ENCODE measurements at places on chromosomes 5 and 9. TPM values are rescaled to one million over a fixed set of nuclear protein-coding genes. Genes with fewer than 3 reads are reported as not detected.
A peak's percentile ranks its signal among the peaks of the same experiment; 100 is the strongest.

DNA sequence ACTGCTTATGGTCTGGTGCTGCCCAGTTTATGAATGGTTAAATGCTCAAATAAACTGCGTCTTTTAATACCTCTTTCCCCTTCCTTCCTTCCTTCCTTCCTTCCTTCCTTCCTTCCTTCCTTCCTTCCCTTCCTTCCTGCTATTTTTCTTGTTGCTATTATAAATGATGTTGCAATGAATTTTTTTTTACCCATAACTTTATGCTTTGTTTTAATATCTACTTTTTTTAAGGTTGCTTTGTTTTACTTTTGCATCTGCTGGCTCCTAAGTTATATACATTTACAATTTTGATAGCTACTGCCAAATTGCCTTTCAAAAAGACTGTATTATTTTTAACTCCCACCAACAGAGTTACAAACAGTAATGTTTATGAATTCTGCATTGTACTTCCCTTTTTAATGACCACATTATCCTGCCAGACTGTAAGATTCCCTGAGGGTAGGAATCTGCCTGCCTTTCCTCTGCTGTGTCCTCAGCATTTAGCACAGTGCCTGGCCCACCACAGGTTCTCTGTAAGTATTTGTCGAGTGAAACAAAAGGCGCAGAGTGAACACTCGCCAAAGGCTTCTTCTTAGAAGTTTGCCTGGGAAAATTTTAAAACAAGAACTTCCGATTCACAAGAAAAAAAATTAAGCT, 36.9 kb downstream of the KIF4B start:
- no peaks in the 10 kb centered on the region for H3K4me1 ChIP-seq
- H3K36me3 ChIP-seq = no peaks in the 10 kb centered on the region
- no peak overlapping the region for H3K4me3 ChIP-seq
- no peak for DNase-seq

- H3K4me1 ChIP-seq = peaks cover 65% of the 10 kb centered on the region
- H3K27ac ChIP-seq = peak overlapping the region; percentile 95
- H3K27me3 ChIP-seq = no peaks in the 10 kb centered on the region
- H3K36me3 ChIP-seq = no peaks in the 10 kb centered on the region
- H3K4me3 ChIP-seq = no peak overlapping the region
These were observed 57.6 kb downstream of the TMOD1 start for GRCh38 chr9:97559111-97559514.

- DNase-seq = no peak
- no peaks in the 10 kb centered on the region for H3K36me3 ChIP-seq
- H3K27ac ChIP-seq = no peak overlapping the region
- H3K4me3 ChIP-seq = no peak overlapping the region
- H3K27me3 ChIP-seq = no peaks in the 10 kb centered on the region
These were observed 170.8 kb upstream of the MSX2 start for GRCh38 chr5:174553556-174553955.

DNA sequence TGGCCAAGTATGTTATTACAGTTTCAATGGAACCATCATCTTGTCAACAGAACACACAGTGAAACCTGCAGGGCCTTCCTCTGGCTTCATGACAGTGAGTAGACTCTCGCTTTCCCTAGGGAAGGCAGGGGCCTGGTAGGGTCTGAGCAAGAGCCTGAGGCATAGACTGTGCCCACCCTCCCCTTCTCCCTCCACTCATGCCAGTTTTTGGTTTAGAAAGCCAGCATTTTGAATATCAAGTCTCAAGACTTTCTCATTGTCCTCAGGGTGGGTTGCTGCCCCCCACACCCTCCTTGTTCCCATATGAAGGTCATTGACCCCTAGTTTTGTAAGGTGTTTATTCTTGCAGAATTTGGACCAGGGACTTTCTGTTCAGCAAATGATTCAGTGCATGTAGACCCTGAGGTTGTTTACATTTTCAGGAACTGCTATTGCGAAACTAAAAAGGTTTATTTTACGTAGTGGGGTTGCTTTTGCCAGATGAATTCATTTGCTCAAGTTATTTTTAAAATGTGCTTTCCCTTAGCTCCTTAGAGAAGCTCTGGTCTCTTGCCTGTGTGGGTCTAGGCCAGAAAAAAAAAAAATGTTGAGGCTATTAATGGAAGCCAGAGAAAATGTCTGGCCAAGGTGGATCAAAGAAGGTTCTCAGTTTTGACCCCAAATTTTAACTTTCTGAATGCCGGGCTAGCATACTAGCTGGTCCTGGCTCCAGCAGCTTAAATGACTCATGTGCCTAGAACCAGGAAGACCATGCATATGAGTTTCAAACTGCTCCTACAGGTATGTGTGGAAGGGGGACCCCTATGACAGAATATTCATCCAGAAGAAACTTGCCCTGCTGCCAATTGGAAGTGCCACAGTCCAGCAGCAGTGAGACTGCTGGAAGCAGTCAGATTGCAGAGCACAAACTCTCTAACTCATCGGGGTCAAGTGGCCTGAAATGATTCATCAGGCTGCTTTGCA, 10.1 kb upstream of the MOB3B start:
- H3K4me3 ChIP-seq = no peak overlapping the region
- H3K27me3 ChIP-seq = no peaks in the 10 kb centered on the region
- H3K4me1 ChIP-seq = peaks cover 37% of the 10 kb centered on the region
- no peaks in the 10 kb centered on the region for H3K36me3 ChIP-seq
- H3K27ac ChIP-seq = peak overlapping the region; percentile 73

DNA sequence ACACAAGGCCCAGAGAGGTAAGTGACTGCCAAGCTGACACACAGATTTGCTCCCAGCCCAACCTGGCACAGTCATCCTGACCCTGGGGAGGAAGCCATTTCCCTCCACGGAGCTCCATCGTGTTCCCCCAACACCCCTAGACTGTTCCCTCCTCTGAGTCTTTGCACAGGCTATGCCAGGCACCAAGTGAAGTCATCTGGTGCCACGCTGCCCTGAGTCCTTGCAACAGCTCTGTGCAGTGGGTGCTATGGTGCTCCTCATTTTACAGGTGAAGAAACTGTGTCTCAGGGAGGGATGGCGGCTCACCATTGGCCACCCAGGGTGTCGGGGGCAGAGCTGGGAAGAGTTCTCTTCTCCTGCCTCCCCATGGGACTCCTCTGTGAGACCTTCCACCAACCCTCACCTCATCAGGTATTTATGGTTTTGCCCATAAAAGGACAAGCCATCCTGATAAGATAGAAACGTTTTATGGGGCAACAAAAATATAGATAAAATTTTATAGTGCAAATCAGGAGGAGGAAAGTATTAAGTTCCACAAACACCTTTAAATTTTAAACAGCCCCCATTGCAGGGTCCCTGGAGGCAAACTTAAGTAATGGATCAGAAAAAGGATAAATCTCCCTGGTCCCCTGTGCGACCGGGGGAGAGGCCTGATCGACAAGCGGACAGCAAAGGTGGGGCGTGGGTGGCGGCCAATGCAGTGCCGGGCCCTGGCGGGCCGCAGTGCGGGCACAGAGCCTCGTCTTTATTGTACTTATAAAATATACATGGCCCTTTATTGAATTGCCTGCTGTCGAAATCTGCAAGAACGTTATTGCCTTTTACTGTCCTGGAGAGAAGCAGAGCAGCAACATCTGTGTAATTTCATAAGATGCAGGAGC, 50.2 kb upstream of the ZBTB43 start:
- no peak for DNase-seq
- H3K36me3 ChIP-seq = no peaks in the 10 kb centered on the region
- H3K27ac ChIP-seq = no peak overlapping the region
- no peaks in the 10 kb centered on the region for H3K4me1 ChIP-seq
- H3K27me3 ChIP-seq = no peaks in the 10 kb centered on the region

DNA sequence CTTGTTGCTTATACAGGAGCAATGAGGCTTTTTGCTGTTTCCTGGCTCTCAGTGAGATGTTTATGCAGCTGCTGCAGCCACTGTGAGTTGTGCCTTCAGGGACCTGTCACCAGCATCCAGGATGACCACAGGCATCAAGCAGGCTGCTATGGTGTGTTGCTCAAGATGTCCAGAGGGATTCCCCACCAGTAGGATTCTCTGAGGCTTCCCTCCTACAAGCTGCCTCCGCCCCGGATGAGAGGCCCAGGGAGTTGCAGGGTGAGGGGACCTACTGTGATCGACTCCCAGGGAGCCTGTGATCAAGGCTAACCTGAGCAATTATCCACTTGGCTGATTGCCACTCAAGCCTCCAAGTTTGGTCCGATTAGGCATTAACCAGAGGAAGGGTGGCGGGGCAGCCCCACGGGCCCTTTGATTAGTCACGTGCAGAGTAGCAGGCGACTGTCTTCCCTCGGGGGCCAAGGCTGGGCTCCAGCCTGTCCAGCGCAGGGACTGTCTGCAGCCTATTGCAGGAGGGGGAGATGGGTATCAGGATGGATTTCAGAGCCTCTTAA, 1.8 kb upstream of the FAT2 start:
- no peaks in the 10 kb centered on the region for H3K36me3 ChIP-seq
- no peak overlapping the region for H3K4me3 ChIP-seq
- H3K4me1 ChIP-seq = peaks cover 6% of the 10 kb centered on the region
- no peak for DNase-seq

- peaks cover 74% of the 10 kb centered on the region for H3K4me1 ChIP-seq
- no peaks in the 10 kb centered on the region for H3K36me3 ChIP-seq
- no peaks in the 10 kb centered on the region for H3K27me3 ChIP-seq
- DNase-seq = peak; percentile 100
- H3K4me3 ChIP-seq = no peak overlapping the region
These were observed 12.5 kb downstream of the ABL1 start for GRCh38 chr9:130847306-130848217.

DNA sequence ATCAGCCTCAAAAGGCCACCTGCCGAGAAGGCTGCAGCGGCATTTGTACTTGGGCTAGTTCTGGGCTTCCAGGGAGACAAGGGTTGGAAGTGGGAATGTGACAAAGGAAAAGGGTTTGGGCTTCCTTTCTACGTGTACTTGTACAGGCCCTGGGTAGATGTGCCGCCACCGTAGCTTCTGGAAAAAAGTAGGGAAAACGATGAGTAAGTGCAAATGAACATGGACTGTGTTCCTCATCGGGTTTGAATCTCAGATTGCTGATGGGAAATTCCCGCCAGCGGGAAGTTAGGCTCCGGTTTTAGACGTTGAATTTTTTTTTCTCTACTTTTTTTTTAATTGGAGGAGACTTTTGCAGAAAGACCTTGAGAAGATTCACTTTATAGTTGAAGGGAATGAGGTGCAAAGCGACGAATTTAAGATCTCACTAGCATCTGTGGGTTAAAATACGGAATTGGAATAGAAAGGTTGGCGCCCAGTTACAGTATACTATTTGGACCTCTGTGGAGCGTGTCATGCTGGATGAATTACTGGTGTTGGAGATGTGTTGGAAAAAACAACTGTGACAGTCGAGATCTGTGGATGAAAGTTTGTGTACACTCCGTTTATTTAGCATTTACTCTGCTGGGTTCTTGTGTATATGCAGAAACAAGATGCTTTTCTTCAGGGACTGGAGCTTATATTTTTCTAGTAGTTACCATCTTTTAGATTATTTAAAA, 1.2 kb downstream of the G3BP1 start:
- H3K27me3 ChIP-seq = no peaks in the 10 kb centered on the region
- peak overlapping the region; percentile 83 for H3K4me3 ChIP-seq
- DNase-seq = no peak
- peak overlapping the region; percentile 95 for H3K27ac ChIP-seq
- H3K4me1 ChIP-seq = peaks cover 59% of the 10 kb centered on the region

DNA sequence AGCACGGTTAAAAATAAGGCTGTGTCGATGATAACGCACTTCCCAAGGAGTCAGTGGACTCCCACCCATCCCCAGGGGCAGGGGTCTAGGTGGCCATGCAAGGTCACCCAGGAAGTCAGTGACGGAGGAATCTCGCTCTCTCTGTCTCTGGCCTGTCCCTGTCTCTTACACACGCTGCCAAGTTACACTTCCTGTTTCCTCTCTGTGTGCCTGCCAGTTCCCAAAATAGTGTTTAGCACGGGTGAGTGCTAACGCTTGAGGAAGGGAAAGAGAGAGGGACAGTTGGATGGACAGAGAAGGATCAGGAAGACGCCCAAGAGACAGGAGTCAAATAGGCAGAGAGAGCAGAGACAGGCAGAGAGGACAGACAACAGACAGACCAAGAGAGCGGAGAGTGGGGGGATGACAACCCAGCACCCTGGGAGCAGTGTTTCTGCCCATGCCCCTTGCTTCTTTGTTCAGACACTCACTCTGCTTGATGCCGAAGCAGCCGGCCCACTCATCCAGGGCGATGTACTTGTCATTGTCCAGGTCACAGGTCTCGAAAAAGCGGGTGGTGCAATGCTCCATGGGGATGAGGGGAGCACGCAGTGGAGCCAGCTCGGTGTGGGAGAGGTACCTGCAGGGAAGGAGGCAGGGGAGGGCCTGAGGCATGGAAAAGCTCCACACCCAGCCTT, 23.0 kb downstream of the SPARC start:
- H3K4me3 ChIP-seq = no peak overlapping the region
- peak overlapping the region; percentile 94 for H3K27ac ChIP-seq
- H3K4me1 ChIP-seq = peaks cover 61% of the 10 kb centered on the region
- DNase-seq = no peak

- H3K4me1 ChIP-seq = no peaks in the 10 kb centered on the region
- no peaks in the 10 kb centered on the region for H3K27me3 ChIP-seq
- DNase-seq = no peak
- H3K27ac ChIP-seq = no peak overlapping the region
- no peaks in the 10 kb centered on the region for H3K36me3 ChIP-seq
These were observed 500.0 kb upstream of the C9orf72 start for GRCh38 chr9:28073270-28073669.

DNA sequence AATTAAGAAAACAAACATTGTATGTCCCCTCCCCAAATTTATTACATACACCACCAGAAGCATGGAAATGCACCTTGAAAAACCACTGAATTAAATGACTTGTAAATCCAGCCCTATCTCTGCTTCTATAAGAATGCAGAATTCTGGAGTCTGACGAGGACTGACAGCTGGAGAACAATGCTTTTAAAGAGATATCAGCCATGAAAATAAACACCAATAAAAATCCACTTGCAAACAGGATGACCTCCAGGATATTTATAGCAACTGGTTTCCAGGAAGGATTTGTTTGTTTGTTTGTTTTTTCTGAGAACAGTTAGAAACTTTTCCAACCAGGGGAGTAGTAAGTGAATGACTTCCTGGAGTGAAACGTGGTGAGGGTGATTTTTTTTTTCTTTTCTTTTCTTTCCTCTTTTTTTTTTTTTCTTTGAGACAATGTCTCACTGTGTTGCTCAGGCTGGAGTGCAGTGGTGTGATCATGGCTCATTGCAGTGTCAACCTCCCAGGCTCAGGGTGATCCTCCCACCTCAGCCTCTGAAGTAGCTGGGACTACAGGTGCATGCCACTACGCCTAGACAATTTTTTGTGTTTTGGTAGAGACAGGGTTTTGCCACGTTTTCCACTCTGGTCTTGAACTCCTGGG, 38.7 kb upstream of the SLC36A1 start:
- H3K4me3 ChIP-seq = no peak overlapping the region
- no peaks in the 10 kb centered on the region for H3K27me3 ChIP-seq
- no peaks in the 10 kb centered on the region for H3K36me3 ChIP-seq

Gene DOLPP1
- 3.2 TPM for total RNA-seq

Data from vagina (tissue), 2 donors.